K562 (cell line): ENCODE measurements at places on chromosomes 12 and 14.

GRCh38 chr12:52178984-52179383 lies 12.8 kb downstream of the KRT80 start:
- H3K4me1 ChIP-seq, result no peaks in the 10 kb centered on the region
- no peak overlapping the region for H3K4me3 ChIP-seq
- peaks cover 71% of the 10 kb centered on the region for H3K27me3 ChIP-seq
- no peak for DNase-seq
- H3K36me3 ChIP-seq, result no peaks in the 10 kb centered on the region
- no peak overlapping the region for H3K27ac ChIP-seq

GRCh38 chr14:103832046-103832445 lies 15.3 kb downstream of the PPP1R13B start:
- no peak for DNase-seq
- no peaks in the 10 kb centered on the region for H3K4me1 ChIP-seq
- H3K4me3 ChIP-seq, result no peak overlapping the region
- H3K27ac ChIP-seq, result no peak overlapping the region
- no peaks in the 10 kb centered on the region for H3K36me3 ChIP-seq

- H3K4me1 ChIP-seq, result no peaks in the 10 kb centered on the region
- H3K4me3 ChIP-seq, result no peak overlapping the region
- no peaks in the 10 kb centered on the region for H3K27me3 ChIP-seq
- H3K36me3 ChIP-seq, result no peaks in the 10 kb centered on the region
Observed at GRCh38 chr12:1093166-1093751, 102.2 kb downstream of the ERC1 start.

GRCh38 chr14:69483765-69484443 lies 624 bp upstream of the PLEKHD1 start:
- H3K27me3 ChIP-seq, result peaks cover 14% of the 10 kb centered on the region
- H3K27ac ChIP-seq, result no peak overlapping the region
- H3K36me3 ChIP-seq, result no peaks in the 10 kb centered on the region
- H3K4me3 ChIP-seq, result no peak overlapping the region
- no peak for DNase-seq

- H3K27ac ChIP-seq, result no peak overlapping the region
- no peak overlapping the region for H3K4me3 ChIP-seq
- H3K4me1 ChIP-seq, result no peaks in the 10 kb centered on the region; the same call in 1 of the 2 replicates
- no peaks in the 10 kb centered on the region for H3K36me3 ChIP-seq
- DNase-seq, result peak; percentile 11
Observed at GRCh38 chr12:95582230-95583058, 31.2 kb upstream of the USP44 start.

DNA sequence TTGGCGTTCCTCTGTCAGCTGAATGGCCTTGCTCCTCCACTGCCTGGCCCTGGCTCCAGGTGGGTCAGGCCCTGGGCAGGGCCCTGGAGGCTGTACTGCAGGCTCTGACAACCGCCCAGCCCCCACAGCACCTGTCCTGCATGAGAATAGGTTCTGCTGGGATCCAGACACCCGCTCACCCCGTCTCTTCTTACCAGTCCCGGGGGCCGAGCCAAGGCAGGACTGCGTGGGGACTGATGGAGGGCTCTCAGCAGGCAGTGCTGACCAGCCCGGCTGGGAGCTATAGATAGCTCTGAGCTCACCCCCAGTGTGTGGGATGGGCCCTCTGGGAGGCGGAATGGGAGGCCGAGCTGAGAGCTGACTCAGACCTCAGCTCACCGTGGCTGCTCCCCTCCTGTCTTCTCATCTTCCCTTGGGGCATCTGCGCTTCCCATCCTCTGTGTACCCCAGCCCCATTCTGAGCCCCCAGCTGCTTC lies 39.6 kb downstream of the TEAD4 start:
- H3K27ac ChIP-seq, result peak overlapping the region; percentile 94
- peak overlapping the region; percentile 26; the same call in 1 of the 2 replicates for H3K4me3 ChIP-seq
- H3K27me3 ChIP-seq, result no peaks in the 10 kb centered on the region
